ENCODE measurements at places on chromosomes 3 and 15.

- no peak for DNase-seq
Observed at GRCh38 chr3:11555881-11556633, 87.7 kb downstream of the VGLL4 start.

DNA sequence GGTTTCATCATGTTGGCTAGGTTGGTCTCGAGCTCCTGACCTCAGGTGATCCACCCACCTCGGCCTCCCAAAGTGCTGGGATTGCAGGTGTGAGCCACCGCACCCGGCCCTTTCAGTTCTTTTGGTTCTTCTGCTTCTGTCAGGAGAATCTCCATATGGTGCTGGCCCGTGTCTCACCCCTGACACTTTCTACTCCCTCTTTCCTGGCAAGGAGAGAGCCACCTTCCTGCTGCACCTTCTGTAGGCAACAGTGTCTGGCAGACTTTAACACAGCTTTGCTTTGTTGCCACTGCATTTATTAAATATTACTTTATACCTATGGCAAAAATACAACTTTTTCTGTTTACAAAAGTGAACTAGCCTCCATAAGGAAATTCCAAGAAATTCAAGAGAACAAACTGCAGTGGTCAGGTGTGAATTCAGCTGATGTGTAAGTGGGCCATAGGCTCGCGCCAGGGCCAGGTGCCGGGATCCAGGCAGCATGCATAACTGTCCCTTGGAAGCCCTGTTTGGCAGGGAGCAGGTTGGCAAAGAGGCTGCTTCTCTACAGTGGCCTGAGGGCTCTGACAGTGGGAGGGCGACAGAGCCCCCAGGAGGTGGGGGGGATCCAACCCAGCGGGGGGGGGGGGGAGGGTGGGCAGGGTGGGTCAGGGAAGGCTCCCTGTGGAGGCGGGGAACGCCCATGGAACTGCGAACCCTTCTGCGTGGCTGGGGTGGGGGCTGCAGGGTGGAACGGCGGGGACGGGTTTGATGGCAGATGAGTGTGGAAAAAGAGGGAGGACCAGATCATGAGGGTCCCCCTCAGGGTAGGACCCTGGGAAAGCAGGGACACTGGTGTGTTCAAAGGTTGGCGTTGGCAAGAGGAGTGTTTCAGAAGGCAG lies 21.1 kb downstream of the CTSH start:
- no peak for DNase-seq

- no peak for DNase-seq
Observed at GRCh38 chr3:171561596-171562323, 101.6 kb upstream of the TNIK start.

- DNase-seq, result no peak
Observed at GRCh38 chr3:23129117-23129516, 74.0 kb upstream of the UBE2E2 start.

GRCh38 chr3:184884359-184885017 lies 72.5 kb downstream of the VPS8 start:
- no peak for DNase-seq

- no peak for DNase-seq
Observed at GRCh38 chr3:33931512-33931911, 133.1 kb downstream of the PDCD6IP start.

DNA sequence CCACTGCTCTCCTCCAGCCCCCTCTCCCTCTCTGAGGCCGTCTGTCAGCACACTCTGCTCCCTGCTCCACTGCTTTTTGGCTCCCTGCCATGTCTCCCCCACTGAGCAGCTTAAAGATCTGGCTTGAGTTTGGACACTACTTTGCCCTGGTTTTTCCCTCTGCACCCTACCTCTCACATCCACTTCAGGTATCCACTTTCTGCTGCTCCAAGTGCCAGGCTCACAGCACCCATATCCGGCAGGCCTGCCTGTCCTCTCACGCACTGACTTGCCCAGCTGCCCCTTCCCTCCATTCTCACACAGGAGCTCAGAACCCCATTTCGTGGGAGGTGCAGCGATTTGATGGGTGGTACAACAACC lies 3.7 kb downstream of the DUOX1 start:
- DNase-seq, result no peak

DNA sequence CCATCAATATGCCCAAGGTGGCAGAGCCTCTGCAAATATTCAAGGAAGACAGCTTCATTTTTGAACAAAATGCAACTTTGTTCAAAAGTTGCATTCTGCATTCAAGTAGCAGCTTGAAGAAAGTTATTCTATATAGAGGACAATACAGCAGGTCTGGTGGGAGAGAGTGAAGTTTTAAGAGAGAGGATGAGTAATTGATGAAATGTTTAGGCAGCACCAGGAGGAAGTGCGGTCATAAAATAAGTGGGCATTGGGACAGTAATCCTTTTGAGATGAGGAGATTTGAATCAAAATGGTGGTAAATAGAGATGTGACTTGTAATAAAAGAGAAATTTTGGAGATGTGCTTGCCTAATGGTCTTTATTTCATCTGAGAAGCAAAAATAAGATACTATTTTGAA lies 607.3 kb upstream of the ZNF385D start:
- DNase-seq, result no peak

- DNase-seq, result no peak
Observed at GRCh38 chr3:40190056-40190455, 119.5 kb upstream of the EIF1B start.

- DNase-seq, result peak; percentile 47
Observed at GRCh38 chr15:82810061-82810889, 847 bp downstream of the WHAMM start.

GRCh38 chr3:63128380-63128779 lies 149.7 kb upstream of the SYNPR start:
- no peak for DNase-seq

DNA sequence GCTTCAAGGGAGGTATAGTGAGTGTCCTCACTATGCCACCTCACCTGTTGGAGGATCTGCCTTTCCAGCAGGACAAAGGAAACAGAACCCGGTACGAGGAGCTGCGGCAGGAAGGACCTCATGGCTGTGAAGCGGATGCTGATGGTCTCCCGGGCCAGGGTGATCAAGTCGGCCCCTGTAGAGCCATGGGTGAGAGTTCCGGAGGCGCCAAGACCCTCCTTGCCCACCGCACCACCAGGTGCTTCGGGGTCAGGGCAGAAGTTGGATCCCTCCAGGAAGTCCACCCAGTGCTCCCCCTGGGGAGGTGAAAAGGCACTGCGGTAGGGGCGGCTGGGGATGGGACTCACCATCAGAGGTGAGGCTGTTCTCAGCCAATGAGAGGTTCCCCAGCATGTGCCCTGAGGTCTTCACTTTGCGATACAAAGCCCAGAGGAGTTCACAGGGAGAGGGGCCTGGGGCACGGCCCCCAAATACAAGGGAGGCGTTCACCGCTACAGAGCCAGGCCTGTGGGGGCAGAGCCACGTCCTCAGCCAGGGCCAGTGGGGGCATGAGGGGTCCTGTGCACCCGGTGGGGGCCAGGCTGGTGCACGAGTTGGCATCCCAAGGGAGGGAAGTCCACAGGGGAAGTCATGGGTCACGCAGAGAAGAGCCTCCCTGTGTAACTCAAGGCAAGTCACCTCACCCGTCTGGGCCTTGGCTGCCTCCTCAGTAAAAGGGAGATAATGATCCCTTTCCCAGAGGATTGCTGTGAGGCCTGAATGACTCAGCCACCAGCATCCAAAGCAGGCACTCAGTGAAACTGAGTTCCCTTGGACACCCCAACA lies 27.7 kb downstream of the C15orf39 start:
- DNase-seq, result peak; percentile 39

- no peak for DNase-seq
Observed at GRCh38 chr15:76158226-76158625, 98.4 kb downstream of the TMEM266 start.

- no peak for DNase-seq
Observed at GRCh38 chr15:64611085-64611725, 150.8 kb downstream of the ZNF609 start.

DNA sequence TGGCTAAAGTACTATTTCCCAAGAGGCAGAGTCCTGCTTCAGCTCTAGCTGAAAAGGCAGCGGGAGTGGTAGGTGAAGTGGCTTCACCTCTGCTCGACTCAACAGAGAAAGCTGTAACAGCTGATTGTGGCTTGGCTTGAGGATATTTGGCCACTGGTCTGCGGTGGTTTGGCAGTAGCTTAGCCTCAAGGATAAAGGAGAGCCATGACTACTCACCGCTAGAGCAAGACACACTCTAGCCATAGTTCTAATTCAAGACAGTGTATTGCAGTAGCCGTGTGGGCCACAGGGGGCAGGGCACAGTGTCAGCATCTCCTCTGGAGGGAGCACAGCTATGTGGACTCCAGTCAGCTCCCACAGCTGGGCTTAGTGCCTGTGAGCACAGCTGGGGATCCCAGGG lies 23.5 kb downstream of the TPRG1 start:
- no peak for DNase-seq

DNA sequence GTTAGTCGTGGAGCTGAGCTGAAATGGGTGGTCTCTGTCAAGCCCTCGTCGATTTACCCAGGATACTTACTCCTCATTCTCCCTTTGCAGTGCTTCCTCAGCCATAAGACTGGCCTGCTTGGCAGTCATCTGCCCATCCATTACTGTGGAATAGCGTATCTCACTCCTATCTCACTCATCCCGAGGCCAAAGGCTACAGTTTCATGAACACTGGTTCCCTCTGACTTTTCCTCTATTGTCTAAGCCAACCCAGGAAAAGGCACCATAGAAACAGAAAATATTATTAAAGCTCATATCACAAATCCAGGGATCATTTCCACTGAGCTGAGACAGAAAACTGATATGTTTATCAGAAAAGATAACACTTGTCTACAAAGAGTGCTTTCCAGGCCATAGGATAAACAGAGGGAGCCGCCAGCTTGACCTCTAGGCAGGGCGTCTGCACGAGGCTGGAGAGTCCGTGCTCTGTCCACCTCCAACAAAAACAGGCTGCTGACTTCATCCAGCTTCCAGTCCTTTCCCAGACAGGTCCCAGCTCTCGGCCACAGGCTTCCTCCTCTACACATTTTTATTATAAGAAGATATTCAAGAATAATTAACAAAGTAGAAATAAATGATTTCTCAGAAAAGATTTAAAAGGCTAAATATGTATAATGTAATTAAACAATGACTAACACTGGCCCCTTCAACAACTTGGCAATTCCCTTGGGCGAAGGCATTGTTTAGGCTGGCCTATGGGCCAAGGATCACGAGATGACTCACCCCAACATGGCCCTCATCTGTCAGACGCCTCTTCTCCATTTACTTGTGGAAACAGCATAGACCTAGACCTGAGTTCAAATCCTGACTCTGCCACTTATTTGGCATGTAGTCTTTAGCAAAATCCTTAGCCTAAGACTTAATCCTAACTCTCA lies 27.4 kb upstream of the BOC start:
- no peak for DNase-seq

- DNase-seq, result no peak
Observed at GRCh38 chr3:24373198-24373959, 121.3 kb downstream of the THRB start.

DNA sequence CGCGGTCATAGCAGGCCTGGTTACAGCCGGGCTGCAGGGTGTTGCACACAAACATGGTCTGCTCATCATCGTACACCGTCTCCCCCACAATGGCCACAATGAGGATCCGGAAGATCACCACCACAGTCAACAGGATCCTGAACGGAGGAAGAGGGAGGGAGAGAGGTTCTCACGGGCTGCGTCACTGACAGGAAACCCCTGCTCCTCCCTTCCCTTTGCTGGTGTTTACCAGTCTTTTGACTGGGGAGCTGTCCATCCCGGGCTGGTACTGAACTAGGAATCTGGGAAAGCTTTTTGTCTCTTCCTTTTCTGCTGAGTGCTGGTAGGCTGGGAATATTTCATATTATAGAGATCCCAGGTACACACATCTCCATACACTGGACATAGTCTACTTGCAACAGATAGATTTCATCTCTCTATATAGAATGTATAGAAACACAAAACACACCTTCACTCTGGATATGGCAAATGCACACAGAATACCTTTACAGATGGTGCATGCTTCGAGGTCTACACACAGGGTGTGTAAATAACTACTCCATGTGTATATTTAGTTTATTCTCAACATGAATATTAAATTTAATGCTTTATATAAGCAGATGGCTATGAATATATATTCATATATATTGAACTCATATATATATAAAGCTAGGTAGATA lies 1.4 kb downstream of the GJD2 start:
- DNase-seq, result peak; percentile 83

DNA sequence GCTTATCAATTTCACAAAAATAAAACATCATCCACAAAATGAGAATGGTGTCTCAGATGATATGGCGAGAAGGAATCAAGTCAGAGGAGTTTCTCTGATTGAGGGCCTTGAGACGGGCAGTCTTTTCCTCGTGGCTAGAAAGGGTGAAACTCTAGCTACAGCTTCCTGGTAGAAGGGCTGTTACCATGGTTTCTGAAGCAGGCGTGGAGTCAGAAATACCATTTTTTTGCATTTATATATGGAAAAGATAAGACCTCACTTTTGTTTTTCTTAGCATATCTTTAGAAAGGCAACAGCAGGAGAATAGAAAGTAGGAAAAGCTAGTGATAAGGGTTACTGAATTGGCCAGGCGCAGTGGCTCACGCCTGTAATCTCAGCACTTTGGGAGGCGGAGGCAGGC lies 17.3 kb upstream of the SAMD7 start:
- DNase-seq, result no peak

DNA sequence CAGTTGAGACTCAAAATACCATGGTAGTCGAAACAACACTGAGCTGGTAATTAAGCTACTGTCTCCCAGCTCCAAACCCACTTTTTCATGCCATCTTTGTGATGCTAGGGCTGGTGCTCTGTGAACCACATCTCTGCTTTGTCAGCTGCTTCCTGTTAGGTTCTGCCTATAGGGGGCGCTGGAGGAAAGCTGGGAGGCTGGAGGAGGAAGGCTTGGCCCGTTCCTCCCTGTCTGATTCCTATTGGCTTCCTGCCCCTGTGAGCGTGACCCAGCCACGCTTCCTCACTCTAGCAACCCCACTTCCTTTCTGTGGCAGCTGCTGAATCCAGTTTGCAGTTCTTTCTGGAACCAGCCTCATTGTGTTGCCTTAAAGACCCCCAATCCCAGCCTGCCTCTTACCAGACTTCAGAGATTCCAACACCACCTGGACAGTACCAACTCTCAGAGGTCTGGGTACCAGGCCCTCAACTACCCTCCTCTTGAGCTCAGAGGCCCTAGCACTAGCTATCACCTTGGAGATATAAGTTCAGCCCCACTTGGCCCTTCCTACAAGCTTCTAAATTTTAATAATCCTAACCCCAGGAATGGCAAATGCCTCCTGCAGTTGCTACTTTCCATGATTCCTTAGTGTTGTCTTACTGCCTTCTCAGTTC lies 120.9 kb downstream of the ERC2 start:
- DNase-seq, result no peak

- DNase-seq, result no peak
Observed at GRCh38 chr15:80473286-80474223, 69.4 kb downstream of the ARNT2 start.

GRCh38 chr3:186002884-186003472 lies 65.2 kb upstream of the TRA2B start:
- DNase-seq, result no peak

GRCh38 chr3:124652009-124652408 lies 78.2 kb upstream of the UMPS start:
- no peak for DNase-seq

DNA sequence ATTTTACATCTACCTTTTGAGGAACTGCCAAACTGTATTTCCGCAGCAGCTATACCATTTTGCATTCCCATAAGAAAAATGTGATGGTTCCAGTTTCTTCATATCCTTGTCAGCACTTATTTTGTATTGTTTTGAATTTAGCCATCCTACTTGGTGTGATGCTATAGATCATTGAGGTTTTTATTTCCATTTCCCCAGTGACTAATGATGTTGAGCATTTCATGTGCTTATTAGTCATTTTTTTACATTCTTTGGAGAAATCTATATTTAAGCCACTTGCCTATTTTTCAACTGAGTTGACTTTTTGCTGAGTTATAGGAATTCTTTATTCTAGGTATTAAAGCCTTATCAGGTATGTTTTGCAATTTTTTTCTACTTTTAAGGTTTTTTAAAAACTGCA lies 347.6 kb upstream of the RARB start:
- no peak for DNase-seq
